Large intestine (tissue), 12 donors: ENCODE measurements at places on chromosomes 7 and 10. TPM values are rescaled to one million over a fixed set of nuclear protein-coding genes. Genes with fewer than 3 reads are reported as not detected.
A peak's percentile ranks its signal among the peaks of the same experiment; 100 is the strongest.

GRCh38 chr10:126087796-126088505 is 191.6 kb downstream of the FANK1 start:
- no peak for DNase-seq

GRCh38 chr7:51367614-51367968 is 51.0 kb upstream of the COBL start:
- no peak for DNase-seq

CPXM2 gene
- polyA plus RNA-seq: 63.9 TPM

DNA sequence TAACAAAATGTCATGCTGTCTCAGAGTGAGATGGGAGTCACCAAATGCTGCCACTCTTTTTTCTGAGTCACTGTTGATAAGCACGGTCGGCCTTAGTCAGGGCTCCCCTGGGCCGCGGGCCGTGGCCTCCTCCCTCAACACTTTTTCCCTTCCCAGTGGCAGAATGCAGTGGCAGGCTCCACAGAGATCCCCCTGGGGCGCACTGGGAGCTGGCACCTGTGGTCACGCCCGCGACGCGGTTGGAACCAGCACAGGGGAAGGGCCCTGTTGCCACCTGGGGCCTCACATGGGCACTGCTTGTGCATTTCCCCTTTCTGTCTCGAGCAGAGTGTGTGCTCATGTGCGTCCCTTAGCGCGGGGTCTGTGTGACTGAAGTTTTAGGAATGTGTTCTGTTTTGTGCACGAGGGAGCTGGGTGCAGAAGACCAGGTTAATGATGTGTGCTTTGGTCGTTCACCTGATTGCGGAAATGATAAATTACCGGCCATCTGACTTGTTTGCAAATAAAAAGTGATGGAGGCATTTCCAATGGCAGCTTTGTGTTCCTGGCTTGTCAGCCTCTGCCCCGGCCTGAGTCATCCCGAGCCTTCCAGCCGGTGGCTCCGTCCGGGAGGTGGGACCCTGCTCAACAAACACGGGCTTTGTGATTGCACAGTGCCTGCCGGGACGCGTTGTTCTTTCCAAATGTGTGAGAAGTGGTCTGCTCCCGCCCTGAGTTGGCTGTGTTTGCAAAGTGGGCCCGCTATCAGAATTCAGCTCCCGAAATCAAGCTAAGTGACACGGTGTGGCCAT is 100.7 kb downstream of the NKX6-2 start:
- peak; percentile 37 for DNase-seq

AGR3 gene
- 213 TPM for polyA plus RNA-seq

AKR1C8 gene
- 0.13 TPM for polyA plus RNA-seq

DNA sequence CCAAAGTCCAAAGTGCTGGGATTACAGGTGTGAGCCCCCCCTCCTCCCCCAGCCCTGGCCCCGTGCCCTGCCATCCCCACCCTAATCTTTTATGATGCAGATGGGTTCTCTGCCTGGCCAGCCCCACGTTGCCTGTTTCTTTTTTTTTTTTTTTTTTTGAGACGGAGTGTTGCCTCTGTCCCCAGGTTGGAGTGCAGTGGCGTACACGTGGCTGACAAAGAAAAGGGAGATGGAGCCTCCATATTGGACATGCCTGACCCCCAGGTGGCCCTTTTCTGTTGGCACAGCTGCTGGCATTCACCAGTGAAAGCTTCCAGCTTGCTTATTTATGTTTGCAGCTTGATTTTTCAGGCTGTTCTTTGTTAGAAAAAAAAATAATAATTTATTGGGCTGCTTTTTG is 235.3 kb downstream of the CCDC3 start:
- no peak for DNase-seq

DNA sequence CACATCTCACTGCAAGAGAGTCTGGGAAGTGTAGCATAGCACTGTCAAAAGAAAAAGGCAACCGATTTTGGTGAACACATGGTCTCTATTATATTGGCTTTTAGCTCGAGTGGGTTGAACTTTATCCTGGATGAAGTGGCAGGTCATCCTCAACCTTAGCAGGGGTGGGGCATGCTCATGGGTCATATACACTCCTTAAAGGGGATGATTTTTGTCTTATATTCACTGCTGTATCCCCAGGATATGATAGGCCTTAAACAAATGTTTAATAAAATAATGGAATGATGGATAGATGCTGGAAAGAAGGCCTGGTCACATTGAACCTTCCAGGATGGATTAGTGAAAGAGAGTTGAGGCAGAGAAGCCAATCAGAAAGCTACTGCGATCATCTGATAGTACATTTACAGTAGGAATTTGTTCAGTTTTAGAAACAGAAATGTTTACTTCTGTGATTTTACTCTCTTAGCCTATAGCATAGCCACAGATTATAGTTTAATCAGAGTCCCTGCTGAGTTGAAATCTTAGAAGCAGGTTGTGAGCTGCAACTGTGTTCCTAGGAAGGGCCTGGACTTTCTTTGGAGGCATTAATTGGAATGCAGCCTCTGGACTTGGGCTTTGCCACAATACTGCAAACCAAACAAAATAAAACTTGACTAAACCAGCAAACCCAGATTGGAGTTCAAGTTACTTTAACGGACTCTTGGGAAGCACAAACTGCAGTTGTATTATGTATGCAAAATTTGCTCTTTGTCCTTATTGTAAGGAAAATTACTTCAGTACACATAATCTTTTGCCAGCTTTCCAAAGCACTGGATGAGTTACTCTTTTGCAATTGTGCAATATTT is 138.3 kb downstream of the BMPER start:
- no peak for DNase-seq

- no peak for DNase-seq
These were observed 15.1 kb downstream of the CACNB2 start for GRCh38 chr10:18155321-18155720.

MCM10 gene
- polyA plus RNA-seq: 4.7 TPM

DNA sequence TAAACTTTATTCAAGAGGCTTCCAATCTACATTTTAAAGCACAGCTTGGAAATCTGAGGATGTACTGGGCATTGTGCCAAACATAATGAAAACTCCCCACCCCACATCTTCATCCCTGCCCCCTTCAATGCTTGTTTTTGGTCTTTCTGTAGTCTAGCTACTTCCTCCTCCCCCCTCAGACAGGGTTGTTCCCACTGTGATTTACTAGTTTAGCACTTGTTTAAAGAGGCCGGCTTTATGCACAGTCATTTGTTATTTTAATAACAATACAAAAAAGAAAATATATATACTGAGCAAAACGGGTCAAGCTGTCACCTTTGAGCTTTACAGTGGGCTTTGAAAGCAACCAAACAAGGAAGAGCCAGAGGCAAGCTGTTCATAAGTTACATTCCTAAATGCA is 132.6 kb downstream of the CHRM2 start:
- DNase-seq: no peak

PCDH15 gene
- 0.64 TPM for polyA plus RNA-seq

DNA sequence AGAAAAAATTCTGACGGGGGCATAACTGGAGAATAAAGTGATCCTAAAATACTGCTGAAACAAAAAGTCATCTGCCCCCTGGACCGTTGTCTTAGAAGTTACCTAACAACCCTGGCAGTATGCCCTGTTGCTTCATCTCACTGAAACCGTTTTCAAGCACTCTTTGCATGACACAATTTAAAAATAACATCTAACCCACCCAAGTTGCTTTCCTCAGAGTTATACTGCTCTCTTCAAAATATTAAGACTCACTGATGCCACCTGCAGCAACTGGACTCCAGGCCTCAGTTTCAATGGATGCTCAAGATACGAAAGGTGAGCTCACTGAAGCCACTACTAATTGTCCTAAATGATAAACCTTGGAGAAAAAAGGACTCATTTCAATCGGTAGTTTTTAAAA is 57.4 kb downstream of the CDK6 start:
- no peak for DNase-seq

GRCh38 chr7:6505685-6506559 is 45.3 kb downstream of the GRID2IP start:
- DNase-seq: no peak

C10orf53 gene
- polyA plus RNA-seq: 0.03 TPM

CCM2 gene
- 19.5 TPM for polyA plus RNA-seq

DNA sequence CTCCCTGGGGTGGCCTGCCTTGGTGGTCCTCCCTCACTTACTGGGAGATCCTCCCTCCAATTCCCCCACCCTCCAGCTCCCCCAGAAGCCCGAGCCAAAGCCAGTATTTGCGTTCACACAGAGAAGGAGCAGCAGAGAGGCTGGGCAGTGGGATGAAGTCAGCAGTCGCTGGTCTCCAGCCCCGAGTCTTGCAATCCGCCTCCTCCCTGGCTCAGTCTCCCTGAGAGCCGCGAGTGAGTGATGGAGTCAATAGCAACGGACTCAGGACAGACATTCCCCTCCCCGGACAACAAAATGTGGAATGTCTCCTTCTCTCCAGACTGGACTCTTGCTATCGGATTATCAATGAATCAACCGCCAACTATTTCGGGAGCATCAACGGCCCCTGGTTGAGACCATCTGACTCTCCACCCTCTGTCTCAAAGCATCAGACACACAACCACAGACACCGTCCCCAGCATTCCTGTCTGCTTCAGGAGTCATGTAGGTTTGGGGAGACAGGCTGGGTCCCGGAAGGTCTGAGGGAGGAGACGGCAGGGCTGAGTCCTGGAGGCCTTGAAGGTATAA is 178.4 kb downstream of the SH3PXD2A start:
- no peak for DNase-seq

GRCh38 chr10:73899423-73899822 is 11.5 kb upstream of the PLAU start:
- DNase-seq: no peak

CHST15 gene
- 9.4 TPM for polyA plus RNA-seq

GRCh38 chr10:42477170-42477569 is 161.2 kb downstream of the ZNF33B start:
- no peak for DNase-seq

GRCh38 chr7:124085179-124085578 is 52.3 kb upstream of the TMEM229A start:
- peak; percentile 86 for DNase-seq

NEUROD6 gene
- polyA plus RNA-seq: 1.6 TPM

AS3MT gene
- 15.5 TPM for polyA plus RNA-seq

TAS2R3 gene
- polyA plus RNA-seq: 0.15 TPM

GRCh38 chr10:13925971-13926780 is 339.4 kb downstream of the PRPF18 start:
- DNase-seq: no peak

OPTN gene
- polyA plus RNA-seq: 68.6 TPM
